ENCODE measurements at places on chromosomes 5 and 9. TPM values are rescaled to one million over a fixed set of nuclear protein-coding genes. Genes with fewer than 3 reads are reported as not detected.
A peak's percentile ranks its signal among the peaks of the same experiment; 100 is the strongest.

DNA sequence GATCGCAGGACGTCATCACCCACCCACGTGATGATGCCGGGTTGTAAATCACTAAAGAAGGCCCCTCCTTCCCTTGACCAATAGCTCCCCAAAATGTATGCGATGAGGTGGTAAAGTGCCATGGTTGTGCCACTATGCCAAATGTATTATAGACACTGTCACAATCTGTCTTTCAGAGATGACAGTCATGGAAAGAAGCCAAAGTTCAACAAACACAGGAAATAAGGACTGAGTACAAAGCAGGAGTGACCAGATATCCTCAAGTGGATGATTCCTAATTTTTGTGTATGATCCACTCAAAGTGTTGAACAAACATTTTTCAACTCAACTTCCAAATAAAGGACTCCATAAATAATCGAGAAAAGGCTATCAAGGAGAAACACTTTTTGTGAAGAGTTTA is 12.5 kb downstream of the GLIS3 start:
- DNase-seq = no peak

GRCh38 chr5:37640088-37640487 is 199.8 kb downstream of the GDNF start:
- no peak for DNase-seq

The NFIB gene
- total RNA-seq = 5.8 TPM

- peak; percentile 62 for DNase-seq
These were observed 291.2 kb downstream of the AOPEP start for GRCh38 chr9:95017661-95018060.

GRCh38 chr9:137116027-137116507 is 1.5 kb upstream of the DPP7 start:
- DNase-seq = peak; percentile 8

The WNK2 gene
- total RNA-seq = not detected

DNA sequence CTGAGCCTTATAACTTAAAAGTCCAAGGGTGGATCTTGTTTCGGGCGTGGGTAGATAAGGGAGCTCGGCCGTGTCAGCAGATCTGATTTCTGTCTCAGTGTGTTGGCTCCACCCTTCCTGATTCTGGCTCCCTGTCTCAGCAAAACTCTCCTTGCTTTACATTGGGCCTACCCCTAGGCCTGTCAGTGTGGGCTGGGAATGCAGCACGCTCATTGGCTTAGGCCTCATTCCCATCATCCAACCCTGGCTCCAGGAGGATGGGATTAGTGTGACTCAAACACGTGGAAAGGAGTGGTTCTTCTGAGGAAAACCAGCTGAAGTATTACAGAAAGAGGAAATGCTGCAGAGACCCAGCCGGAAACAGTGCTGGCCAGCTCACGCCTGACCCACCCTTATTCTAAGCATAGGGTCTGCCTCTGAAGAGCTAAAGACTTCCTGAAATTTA is 59.9 kb downstream of the ZFAND5 start:
- DNase-seq = peak; percentile 99

DNA sequence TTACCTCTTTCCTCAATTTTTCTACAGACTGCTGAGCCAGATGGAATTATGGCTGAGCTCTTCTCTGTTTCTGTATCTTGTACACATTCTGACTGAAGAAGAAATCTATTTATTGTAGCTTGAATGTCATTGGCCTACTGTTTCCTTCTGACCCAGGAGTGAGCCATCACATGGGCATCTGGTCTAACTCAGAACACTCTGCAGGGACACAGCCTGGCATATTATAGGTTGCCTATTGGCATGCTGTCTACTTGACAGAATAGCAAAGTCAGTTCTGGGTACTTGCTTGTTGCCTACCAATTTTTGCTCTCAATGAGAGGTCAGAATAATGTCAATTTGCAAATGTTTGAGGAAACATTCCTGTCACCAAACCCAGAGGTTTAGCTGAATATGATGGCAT is 7.3 kb downstream of the PCDHAC2 start:
- no peak for DNase-seq

The PCDHA1 gene
- under 0.01 TPM for total RNA-seq

DNA sequence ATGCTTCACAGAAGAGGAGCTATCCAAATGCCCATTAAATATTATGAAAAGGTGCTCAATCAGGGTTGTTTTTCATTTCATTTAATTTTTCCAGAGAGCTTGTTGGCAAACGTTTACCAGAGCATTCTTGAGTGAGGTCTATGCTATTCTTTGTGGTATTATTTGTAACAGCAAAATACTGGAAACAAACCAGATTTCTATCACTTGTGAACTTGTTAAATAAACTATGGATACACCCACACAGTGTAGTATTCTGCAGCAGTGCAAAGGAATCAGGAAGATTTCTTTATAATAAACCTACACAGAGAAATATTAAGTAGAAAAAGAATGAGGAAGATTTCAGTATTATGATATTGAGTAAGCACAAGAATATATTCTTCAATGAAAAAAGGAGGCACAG is 15.0 kb upstream of the SLC1A1 start:
- no peak for DNase-seq

DNA sequence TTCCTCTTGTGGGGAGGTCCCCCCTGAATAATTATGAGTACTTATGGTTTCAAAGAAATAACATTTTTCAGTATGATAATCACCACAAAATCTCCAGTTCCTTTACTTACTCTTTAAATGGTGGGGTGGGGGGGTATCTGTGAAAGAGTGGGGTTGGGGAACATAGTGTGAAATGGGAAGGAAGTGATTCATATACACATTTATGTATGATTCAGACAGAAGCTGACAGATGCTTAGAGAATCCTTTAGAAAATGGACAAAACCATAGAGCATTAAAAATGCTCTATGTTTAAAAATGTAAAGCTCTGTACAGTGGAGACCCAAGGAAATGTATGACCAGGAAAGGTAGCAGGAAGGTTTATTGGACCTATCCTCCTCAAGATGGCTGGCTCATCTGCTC is 267.5 kb upstream of the GRIA1 start:
- peak; percentile 38 for DNase-seq

DNA sequence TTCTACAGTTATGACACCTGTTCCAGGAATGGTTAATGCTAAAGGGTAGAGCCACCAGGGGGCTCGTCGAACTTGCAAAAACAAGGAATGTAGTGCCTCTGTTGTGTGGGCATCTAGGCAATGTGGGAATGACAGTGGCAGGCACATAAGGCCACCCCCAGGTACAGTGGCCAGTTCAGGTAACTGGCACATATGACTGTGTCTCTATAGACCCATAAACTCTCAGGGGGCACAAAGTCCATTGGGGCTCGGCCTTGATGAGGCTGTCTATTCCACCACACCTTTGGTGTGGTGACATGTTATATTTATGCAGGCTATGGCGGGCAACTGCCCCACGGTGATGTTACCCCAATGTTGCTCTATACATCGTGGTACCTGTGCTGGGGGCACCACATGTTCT is 59.6 kb upstream of the FAM120A start:
- no peak for DNase-seq

DNA sequence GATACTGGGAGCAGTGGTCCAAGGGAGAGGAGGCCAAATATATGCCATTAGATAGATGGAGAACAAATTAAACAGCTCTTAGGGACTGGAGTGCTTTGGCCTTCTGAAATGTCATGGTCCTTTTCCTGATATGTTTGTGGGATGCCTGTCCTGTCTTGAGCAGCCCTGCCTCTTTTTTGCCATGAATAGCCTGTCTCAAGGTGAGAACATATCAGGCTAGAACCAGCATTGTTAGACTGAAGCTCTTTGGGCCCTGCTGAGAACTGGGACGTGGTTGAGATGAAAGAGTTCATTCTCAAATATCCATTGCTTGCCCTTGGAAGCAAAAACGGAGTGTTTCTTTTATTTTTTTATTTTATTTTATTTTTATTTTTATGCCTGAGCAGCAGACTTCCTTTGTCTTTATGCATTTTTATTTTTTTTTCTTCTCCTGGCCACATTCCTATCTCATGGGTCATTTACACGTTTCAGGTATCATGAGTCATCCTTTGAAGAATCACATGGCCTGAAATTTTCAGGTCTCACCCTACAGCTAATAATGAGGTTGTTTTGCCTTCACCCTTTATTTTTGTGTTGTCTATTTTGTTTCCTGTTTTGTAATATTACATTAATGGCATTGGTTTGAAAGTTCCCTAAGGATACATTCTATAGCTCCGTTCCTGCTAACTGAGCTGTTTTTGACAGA is 371.4 kb downstream of the PSAT1 start:
- DNase-seq = no peak

Measured in fibroblast of villous mesenchyme (primary cell).